ENCODE measurements at places on chromosomes 7 and 10. TPM values are rescaled to one million over a fixed set of nuclear protein-coding genes. Genes with fewer than 3 reads are reported as not detected.
A peak's percentile ranks its signal among the peaks of the same experiment; 100 is the strongest.

GRCh38 chr10:63157845-63158624 is 24.9 kb downstream of the NRBF2 start:
- peak; percentile 64 for DNase-seq

The CAMK2B gene
- total RNA-seq = 0.68 TPM

The ZNF680 gene
- 4.0 TPM for total RNA-seq

- DNase-seq = no peak
Observed at GRCh38 chr10:60029475-60029874, 123.1 kb upstream of the CCDC6 start.

- DNase-seq = no peak
Observed at GRCh38 chr10:7039859-7040258, 371.0 kb downstream of the SFMBT2 start.
